CD4-positive, alpha-beta T cell treated with Interleukin-21 for 1 hour (primary cell): ENCODE measurements at places on chromosomes 12 and 14.

DNA sequence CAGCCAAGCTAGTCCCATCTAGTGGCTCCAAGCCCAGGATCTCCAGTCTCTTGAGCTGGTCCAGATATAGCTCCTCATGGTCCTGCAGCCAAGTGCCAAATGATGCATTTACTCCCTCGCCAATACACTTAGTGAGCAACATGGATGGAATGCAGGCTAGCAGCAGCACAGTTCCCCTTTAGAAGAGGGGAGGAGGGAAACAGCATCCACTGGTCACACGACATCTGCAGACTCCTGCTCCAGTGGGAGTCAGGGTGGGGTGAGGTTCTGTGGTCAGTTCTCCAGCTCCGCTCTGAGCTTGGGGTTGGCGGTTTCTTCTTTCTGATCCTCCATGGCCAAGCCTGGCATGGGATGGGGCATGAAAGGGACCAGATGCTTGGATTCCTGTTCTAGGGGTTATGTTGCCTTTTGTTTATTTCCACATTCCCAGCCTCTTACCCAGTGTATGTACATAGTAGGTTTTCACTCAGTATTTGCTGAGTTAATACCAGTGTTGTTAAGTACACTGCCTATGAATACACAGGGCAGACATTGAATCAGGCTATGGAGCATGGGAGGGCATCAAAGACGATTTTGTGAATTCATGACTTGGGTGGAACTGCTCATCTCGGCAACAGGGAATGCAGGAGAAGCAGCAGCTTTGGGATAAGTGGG, 57.3 kb downstream of the GALNT16 start:
- DNase-seq, result no peak

GRCh38 chr12:6080149-6081045, 44.1 kb downstream of the VWF start:
- DNase-seq, result no peak

GRCh38 chr14:95320078-95320895, 579 bp upstream of the CLMN start:
- no peak for DNase-seq

- peak; percentile 66 for DNase-seq
These were observed 67.2 kb downstream of the DIO3 start for GRCh38 chr14:101628471-101628966.

DNA sequence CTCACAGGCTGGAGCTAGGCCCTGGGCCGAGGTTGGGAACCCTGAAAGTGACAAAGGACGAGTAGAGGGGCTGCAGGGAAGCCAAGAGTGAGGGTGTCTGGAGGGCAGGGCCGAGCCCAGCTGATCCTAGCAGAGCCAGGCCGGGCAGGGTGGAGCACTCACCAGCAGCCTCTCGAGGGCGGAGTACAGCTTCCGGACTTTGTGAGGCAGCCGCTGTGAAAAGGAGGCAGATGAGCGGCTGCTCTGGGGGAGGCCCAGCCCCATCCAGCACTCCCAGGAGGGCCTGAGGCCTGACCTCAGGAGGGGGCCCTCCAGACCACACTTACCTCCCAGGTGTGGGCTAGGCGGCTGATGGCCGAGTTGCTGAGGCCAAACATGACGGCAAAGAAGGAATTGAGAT, 14.7 kb upstream of the ENDOU start:
- DNase-seq, result no peak

DNA sequence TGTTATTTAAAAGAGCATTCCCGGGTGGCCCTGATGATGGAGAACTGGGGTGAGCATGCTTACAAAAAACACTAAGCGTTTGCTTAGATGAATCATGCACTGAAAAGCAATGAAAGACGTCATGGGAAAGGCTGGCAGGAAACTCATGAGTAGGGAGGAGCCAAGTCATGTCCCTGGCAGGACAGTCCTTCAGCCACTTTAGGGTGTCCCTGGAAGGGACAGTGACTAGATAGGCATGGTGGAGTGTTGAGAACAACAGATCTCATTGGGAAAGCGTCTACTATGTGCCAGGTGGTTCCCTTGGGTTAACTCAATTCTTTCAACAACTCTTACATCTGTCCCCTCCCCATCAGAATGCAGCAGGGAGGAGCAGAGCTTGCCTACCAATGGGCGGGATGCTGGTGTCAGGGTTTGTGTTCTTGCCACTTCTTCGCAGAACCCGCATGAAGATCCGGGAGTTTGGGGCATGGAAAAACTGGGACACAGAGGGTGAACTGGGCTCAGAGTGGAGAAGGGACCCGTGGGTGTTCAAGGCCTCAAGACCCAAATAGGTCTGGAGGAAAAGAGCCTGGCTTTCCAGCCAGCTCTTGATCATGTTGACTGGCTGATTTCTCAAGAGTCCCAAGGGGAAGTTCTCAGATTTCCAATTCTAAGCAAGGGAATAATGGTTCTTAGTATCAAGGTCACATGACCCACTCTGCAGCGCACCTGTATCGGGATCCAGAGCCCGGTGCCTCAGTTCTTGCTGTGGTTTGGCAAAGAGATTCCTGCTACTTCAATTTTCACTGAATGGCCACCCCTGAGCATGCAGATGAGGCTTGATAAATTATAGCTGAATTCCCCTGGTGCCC, 653.9 kb upstream of the TBX3 start:
- no peak for DNase-seq
